Inflammatory macrophage (primary cell): ENCODE measurements at places on chromosomes 12 and 14.
A peak's percentile ranks its signal among the peaks of the same experiment; 100 is the strongest.

DNA sequence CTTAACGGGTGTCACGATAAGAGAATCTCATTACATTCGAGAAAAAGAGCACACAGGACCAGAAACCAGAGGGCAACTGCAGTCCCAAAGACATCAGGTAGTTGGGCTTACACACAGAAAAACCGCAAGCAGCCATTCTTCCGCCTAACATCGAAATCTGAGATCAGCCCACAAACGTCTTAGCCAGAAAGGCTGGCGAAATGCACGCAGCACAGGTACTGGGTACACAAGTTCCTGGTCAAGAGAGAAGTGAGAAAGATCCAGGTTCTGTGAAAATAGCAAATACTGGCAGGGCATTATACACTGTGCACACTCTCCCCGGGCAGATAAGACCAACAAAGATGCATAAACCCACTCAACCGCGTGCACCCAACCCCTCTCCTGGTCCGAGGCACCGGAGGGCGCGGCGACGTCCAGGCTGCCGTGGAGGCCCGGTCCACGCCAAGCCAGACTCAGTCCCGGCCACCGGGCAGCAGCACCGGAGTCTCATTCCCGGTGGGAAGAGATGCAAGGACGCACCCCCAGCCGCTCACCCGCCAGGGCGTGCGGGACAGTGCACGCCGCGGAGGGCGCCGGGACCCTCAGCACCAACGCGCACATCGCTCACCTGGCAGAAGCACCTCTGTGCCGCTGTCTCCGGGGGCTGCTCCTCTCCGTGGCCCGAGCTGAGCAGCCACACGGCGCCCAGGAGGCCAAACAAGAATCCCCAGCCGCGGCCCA lies 437 bp downstream of the ERO1A start:
- DNase-seq, result peak; percentile 36

- peak; percentile 84 for DNase-seq
Measured at GRCh38 chr14:104768437-104769323, 15.7 kb downstream of the SIVA1 start.

GRCh38 chr14:84068288-84068687 lies 1461.7 kb upstream of the FLRT2 start:
- no peak for DNase-seq

DNA sequence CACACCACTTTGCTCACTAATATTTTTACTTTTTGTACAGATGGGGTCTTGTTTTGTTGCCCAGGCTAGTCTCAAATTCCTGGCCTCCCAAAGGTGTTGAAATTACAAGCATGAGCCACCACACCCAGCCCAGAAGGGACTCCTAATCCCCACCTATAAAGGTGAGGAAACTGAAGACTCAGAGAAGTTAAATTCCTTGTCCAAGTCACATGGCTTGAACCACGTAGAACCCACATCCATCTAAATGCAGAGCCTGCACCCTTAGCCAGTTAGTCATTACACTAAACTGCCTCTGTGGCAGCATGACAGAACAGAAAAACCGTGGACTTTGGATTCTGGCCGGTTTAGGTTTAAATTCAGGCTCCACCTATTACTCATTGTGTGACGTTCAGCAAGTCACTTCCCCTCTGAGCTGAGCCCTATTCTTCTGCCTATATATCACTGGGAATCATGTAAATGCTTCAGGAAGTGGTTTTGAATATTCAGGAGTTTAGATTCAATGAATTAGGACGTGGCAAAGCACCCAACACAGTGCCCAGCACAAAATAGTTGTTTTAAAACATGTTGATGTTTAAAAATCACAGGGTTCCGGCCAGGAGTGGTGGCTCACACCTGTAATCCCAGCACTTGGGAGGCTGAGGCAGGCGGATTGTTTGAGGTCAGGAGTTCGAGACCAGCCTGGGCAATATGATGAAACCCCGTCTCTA lies 3.0 kb upstream of the CORO1C start:
- DNase-seq, result peak; percentile 81

- no peak for DNase-seq
Measured at GRCh38 chr12:115726691-115727090, 550.8 kb downstream of the MED13L start.

DNA sequence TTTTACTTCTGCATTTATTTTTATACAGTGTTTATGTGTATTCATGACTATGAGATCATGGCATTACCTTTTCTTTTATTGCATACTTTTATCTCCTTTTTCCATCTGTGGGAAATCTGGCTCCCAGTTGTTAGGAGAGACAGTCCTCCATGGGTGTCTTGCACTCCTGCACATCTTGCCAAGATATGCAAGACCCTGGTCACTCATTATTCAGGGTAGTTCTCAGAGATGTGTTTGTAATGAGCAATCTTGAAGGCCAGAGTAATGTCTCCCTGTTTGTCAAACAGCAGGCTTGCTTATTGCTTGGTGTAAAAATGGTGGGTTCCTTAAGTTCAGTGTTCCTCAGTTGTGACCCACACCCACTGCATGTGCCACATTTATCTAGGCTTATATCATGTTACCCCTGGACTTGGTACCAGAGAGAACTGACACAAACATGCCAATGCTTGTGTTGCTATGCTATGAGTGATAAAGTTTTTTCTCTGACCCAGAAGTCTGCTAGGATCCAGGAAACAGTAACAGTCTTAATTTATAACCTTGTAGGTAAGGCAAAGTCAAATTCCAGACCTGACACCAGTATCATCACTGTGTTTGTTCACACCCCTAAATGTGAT lies 36.8 kb downstream of the PPHLN1 start:
- DNase-seq, result no peak

DNA sequence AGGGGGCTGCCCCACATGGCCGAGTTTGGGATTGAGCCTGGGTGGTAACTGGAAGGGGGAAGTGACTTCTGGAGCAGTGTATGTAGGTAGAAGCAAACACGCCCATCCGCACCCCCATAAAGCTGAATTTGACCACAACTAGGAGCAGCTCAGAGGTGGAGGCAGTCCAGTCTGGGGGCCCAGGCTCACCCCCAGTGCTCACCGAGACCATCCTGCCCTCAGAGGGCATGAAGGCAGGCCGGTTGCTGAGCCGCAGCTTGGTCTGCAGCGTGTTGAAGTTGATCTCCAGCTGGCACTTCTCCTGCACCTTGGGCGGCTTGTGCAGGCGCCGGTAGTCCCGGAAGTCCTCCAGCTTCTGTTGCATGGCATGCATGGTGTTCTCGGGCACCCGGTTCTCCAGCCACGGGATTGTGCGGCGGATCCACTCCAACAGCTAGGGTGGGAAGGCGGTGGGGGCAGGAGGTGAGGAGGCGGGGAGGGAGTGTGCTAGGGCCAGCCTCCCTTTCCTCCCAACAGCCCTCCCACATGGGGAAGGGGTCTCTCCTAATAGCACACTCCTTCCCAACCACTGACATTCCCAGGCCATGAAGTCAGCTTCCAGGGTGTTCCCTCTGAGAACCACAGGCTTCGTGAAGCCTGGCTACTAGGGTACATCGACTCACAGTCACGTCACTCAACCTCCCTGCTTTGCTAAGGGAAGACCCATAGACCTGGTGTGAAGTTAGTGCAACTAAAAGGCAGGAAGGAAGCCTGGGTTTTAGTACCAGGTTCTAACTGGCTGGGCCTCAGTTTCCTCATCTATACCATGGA lies 87.0 kb downstream of the ACTN1 start:
- no peak for DNase-seq

DNA sequence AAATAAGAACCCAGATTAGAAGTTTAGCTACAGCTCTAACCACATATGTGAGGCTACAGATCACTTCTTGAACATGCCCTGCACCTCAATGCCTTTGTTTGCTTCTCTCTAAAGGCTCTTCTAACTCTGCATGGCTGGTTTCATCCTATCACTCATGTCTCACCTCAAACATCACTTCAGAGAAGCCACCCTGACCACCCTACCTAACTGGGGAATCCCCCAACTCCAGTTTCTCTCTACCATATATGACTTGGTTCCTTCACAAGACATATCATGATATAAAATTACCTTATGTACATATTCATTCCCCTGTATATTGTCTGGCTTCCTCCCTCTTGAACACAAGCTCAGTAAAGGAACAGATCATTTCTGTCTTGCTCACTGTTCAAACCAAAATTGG lies 250.2 kb upstream of the GRIP1 start:
- DNase-seq, result no peak

- no peak for DNase-seq
Measured at GRCh38 chr12:46210873-46211439, 57.9 kb downstream of the SLC38A1 start.

DNA sequence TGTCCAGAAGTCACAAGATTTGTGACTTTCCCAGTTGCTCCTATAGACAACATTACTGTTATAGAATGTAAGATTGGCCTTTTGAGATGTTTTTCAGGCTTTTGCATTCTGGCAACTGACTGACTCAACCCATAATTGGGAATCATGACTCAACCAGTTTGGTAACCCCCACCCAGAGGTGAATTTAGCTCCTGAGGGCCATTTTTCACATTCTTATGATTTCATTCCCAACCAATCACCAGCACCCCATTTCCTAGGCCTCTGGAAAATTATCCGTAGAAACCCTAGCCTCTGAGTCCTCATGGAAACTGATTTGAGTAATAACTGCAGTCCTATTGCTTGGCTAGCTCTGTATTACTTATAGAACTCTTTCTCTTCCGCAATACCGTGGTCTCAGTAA lies 626.0 kb upstream of the SEL1L start:
- no peak for DNase-seq

GRCh38 chr14:98347686-98348085 lies 924.3 kb downstream of the BCL11B start:
- no peak for DNase-seq

GRCh38 chr12:120711411-120711810 lies 1.2 kb downstream of the UNC119B start:
- no peak for DNase-seq

GRCh38 chr12:15538881-15539280 lies 216.6 kb downstream of the PTPRO start:
- peak; percentile 27 for DNase-seq

GRCh38 chr12:53346491-53346890 lies 10.3 kb upstream of the SP7 start:
- peak; percentile 59 for DNase-seq

DNA sequence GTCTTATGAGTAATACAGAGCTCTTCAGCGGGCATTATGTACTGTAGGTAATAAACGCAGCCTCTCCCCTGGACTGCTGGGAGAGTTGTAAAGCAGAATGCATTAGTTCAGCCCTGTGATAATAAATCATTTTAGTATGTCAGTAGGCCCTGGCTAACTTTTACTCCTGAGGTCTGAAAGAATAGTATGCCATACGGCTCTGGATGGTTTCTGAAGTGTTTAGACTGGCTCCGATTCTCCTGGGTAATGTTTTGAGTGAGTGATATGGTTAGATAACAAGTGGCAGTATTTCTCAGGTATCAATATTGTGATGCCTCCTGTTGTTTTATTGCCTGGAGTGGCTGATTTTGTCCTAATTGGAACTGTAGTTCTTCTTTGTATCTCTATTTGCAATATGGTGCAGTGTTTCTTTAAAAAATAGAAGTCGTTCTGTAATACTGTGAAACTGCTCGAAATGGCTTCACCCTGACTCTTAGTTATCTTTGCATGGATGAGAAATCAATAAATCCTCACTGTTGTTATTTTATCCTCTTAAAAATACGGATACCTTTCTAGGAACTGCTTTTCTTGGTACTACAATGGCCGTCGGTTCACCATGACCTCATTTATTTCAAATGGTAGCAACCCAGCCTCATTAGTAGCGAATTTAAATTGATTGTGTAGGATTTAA lies 100.2 kb downstream of the PDZRN4 start:
- no peak for DNase-seq

GRCh38 chr14:99234961-99235571 lies 36.9 kb downstream of the BCL11B start:
- no peak for DNase-seq

GRCh38 chr14:69614592-69614991 lies 3.2 kb downstream of the SUSD6 start:
- peak; percentile 96 for DNase-seq

- DNase-seq, result peak; percentile 55
Measured at GRCh38 chr12:26122061-26122680, 2.7 kb downstream of the BHLHE41 start.

DNA sequence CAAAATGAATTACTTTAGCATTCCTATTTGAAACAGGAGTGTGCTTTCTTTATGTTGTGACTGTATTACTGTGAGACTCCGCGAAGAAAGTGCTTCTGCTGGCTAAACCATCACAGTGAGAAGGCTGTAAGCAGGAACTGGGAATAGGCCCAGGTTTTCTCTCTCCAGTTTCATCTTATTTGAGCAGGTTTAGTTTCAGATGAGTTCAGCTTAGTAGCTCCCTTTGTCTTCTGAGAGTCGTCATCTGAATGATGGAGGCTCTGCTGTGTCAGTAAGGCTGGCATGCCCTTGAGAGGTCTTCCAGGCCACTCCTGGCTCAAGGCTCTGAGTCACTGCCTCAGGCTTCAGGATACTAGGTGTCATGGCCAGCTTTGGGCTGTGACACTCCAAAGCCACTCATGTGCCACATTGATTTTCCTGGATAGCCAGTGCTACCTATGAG lies 205.6 kb upstream of the RGS6 start:
- no peak for DNase-seq

GRCh38 chr12:21678959-21679358 lies 21.3 kb upstream of the LDHB start:
- DNase-seq, result no peak

GRCh38 chr14:22653012-22653621 lies 9.0 kb upstream of the OR6J1 start:
- DNase-seq, result peak; percentile 68

- no peak for DNase-seq
Measured at GRCh38 chr12:62700091-62700880, 233.7 kb downstream of the MON2 start.

GRCh38 chr14:30381861-30382480 lies 177.0 kb upstream of the G2E3 start:
- DNase-seq, result no peak

DNA sequence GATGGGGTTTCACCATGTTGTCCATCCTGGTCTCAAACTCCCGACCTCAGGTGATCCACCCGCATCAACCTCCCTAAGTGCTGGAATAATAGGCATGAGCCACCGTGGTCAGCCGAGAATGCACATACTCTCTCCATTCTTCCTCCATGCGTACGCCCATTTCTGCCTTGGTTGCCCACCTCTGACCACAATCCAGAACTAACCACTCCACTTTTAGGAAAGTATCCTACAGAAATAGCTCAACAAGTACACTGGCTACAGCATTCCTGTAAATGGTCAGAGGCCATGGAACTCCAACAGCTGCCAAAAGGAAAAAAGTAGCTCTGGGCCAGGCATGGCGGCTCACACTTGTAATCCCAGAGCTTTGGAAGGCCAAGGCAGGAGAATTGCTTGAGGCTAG lies 60.7 kb downstream of the IRF2BPL start:
- no peak for DNase-seq

DNA sequence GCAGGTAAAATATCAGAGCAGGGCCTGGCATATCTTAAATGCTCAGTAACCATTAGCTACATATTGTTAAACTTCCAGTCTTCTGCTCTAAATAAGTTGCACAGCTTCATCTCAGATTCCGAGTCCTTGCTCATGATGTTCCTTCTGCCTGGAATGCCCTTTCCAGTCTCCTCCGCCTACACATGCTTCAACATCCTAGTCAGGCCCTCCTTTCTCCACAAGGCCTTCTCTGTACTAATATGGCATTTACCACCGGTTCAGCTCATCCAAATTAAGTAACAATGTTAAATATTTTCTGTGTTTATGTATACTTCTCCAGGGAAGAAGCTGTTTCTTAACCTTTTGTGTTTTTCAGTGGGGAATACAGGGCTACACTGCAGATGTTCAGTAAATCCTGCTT lies 8.5 kb downstream of the DHH start:
- no peak for DNase-seq

GRCh38 chr14:101810897-101811621 lies 49.5 kb downstream of the PPP2R5C start:
- DNase-seq, result peak; percentile 41
